ENCODE measurements at places on chromosomes 7 and 10. TPM values are rescaled to one million over a fixed set of nuclear protein-coding genes. Genes with fewer than 3 reads are reported as not detected.
A peak's percentile ranks its signal among the peaks of the same experiment; 100 is the strongest.

CAPZA2 gene
- total RNA-seq: 114 TPM

TNS3 gene
- total RNA-seq: 53.7 TPM

DNA sequence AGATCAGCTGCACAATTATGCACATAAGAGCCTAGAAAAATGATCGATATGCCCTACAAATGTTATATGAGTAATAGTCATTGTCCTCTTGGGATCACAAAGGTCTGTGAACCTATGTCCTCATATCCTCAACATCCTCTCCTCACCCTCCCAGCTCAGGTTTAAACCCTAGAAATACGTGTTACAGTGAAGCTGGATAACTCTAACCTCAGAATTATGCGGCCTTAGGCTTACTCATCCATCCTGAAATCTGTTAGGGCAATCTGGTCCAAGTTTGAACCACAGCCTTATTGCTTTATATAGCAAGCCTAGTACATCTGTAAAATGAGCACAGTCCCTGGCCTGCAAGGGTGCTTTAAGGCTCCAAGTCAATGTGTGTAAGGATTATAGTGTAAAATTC, 84.2 kb upstream of the FRMD4A start:
- no peaks in the 10 kb centered on the region for H3K4me1 ChIP-seq
- no peak for DNase-seq
- no peak overlapping the region for H3K4me3 ChIP-seq
- H3K27me3 ChIP-seq: no peaks in the 10 kb centered on the region
- H3K36me3 ChIP-seq: no peaks in the 10 kb centered on the region
- H3K27ac ChIP-seq: no peak overlapping the region

DNA sequence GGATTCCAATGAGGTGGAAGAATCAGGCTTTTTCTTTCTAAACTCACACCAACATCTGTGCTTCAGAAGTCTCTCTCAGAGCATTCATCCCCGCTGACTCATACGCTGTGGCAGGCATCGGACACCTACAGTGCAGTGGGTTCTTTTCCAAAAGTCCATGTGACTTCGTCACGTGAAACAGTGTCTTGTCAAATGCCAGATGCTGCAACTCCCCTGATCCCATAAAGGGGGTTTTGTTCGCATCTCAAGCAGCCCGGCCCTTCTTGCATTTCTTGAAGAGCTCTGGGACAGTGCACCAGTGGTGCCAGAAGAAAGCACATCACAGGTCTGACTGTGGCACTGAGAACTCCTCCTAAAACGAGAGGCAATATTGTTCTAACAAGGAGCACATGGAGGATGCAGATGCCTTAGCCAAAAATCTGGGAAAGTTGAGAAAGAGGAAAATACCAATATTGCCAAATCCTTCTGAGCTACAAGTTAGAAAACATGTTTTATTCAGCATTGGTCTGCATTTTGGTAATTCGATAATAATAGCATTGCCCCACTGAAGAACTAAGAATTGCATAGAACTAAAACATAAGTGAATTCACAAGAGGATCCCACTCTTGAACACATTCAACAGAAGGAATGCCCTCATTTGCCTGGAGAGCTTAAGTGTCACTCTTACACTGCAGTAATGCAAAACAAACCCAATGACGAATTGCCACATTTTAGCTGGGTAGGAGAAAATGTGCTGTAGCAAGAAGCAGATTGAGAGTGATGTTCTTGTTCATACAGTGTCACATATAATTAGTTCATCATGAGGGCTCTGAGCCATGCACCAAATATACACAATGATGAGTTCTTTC, 204.4 kb downstream of the CXCL12 start:
- DNase-seq: no peak
- no peak overlapping the region for H3K27ac ChIP-seq
- H3K27me3 ChIP-seq: no peaks in the 10 kb centered on the region
- H3K4me3 ChIP-seq: no peak overlapping the region
- H3K36me3 ChIP-seq: no peaks in the 10 kb centered on the region

DNA sequence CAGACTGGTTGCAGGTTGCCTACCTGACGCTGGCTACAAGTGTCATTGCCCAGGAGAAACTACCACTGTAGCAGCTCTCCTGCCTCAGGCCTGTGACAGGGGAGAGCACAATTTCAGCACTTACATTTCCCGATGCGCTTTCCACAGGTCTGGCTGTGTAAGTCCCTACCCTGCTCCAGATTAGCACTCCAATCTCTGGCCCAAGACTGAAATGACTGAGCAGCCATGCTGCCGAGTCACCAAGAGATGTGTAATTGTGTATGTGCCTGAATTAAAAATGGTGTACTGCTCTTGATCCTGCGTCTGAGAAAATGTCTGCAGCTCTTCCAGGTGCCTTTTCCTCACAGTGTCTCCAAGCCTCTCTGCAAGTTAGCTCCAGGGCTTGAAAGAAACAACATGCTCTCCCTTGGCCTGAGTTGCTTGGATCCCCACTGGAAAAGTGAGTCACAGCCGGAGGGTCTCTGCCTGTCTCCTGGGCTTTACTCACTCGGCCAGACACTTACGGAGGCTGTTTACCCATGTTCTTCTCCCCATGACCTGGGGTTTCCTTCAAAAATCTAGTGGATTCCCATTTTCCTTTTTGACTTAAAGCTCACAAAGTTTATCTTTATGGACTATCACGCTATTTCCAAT, 1001.7 kb upstream of the KCND2 start:
- H3K36me3 ChIP-seq: no peaks in the 10 kb centered on the region
- no peak for DNase-seq
- no peaks in the 10 kb centered on the region for H3K4me1 ChIP-seq
- H3K27me3 ChIP-seq: no peaks in the 10 kb centered on the region
- no peak overlapping the region for H3K4me3 ChIP-seq

- no peaks in the 10 kb centered on the region for H3K4me1 ChIP-seq
- H3K27me3 ChIP-seq: no peaks in the 10 kb centered on the region
- no peak overlapping the region for H3K4me3 ChIP-seq
- DNase-seq: no peak
Observed at GRCh38 chr10:129908406-129908805, 55.7 kb downstream of the EBF3 start.

GRCh38 chr10:7686351-7687171, 16.6 kb upstream of the ITIH2 start:
- DNase-seq: no peak
- H3K27ac ChIP-seq: no peak overlapping the region
- H3K27me3 ChIP-seq: no peaks in the 10 kb centered on the region
- H3K4me3 ChIP-seq: no peak overlapping the region
- H3K36me3 ChIP-seq: no peaks in the 10 kb centered on the region

DNA sequence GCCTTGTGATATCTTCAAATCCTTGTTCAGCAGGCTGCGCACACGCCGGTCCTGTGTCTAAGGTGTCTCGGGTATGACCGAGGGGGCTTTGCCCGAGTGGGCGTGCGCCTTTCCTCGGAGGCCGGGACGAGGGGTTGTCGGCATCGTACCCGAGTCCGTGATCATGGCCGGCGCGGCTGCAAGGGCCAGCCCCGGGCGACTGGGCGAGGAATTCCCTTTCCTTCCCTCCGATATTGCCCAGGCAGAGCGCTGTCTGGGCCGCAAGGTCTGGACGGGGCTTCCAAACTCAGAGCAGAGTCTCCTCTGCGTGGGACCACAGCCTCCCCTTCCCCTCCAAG, 59.7 kb downstream of the ZNF467 start:
- H3K4me1 ChIP-seq: no peaks in the 10 kb centered on the region
- H3K36me3 ChIP-seq: no peaks in the 10 kb centered on the region
- H3K27me3 ChIP-seq: no peaks in the 10 kb centered on the region
- H3K27ac ChIP-seq: no peak overlapping the region
- H3K4me3 ChIP-seq: no peak overlapping the region
- DNase-seq: no peak

GRCh38 chr7:77353407-77353721, 62.8 kb downstream of the GSAP start:
- no peaks in the 10 kb centered on the region for H3K27me3 ChIP-seq
- H3K36me3 ChIP-seq: no peaks in the 10 kb centered on the region
- DNase-seq: no peak
- no peak overlapping the region for H3K27ac ChIP-seq
- H3K4me3 ChIP-seq: no peak overlapping the region

DNA sequence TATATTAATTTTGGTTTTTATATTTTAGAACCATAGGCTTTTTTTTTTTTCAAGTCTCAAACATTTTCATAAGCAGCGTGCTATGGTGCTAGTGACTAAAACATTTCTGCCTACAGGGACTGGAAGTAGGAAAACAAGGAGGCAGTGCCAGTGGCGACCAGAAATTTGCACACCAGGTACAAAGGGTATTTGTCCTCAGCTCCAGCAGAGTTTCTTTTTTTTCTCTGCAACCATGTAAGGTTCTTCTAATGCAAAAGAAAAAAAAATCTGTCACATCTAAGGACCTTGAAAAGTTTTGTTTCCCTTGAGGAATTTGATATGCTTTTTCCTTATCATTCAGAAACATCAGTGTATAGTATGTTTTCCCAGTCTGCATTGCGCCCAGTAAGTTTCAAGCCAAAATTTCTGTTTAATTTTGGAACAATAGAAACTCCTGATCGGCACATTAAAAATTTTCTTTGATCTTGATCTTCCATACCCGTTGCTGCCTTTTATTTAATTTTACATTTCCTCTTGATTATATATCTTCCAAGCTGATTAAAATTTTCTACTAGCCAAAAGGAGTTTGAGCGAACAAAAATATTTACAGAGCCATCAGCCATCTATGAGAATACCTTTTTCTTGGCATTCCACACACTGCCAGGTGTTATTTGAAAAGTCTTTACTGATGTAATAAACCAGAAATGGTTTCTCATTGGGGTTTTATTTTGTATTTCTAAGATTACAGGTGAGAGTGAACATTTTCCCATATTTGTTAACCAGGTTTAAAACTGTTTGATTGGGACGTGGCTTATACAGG, 956 bp upstream of the KLHDC10 start:
- no peaks in the 10 kb centered on the region for H3K36me3 ChIP-seq
- peak overlapping the region; percentile 80 for H3K27ac ChIP-seq
- no peaks in the 10 kb centered on the region for H3K27me3 ChIP-seq
- peak overlapping the region; percentile 53 for H3K4me3 ChIP-seq
